HT1080 (cell line): ENCODE measurements at places on chromosomes 4 and X. TPM values are rescaled to one million over a fixed set of nuclear protein-coding genes. Genes with fewer than 3 reads are reported as not detected.

Gene PPP4R3C
- not detected in 2 replicates for total RNA-seq

DNA sequence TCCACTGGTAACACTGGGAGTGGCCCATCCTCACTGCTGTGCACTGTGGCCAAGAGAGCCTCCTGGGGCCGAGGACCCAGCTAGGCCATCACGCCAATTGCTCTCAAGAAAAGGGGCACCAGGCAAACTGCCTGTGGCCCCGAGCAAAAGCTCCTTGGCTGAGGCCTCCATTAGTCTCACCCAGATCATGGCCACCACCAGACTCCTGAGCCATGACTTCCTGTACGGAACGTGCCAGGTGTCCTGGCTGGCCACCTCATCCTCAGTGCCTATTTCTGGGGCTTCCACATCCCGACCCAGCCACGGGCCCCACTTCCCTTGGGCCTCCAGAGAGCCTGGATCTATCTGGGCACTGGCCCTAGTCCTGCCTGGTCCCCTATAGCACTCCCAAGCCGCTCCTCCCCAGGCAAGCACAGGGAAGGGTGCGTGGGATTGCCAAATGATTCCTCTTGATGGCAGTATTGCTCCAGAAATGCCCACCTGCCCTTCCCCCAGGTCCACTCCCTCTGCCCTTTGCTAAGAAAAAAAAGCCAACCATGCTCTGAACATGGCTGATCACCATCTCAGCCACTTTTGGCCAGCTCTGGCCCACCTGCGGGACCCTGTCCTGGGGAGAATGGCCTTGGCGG lies 212.6 kb upstream of the AGTR2 start:
- DNase-seq = no peak

- DNase-seq = no peak
These were observed 258.6 kb downstream of the FAT4 start for GRCh38 chr4:125573368-125573767.

Gene HSFX4
- not detected in 2 replicates for total RNA-seq

Gene TMEM35A
- total RNA-seq = 0.16 TPM in 1 of 2 replicates, not detected in the other

Gene NDP
- total RNA-seq = not detected in 2 replicates

Gene CT45A10
- total RNA-seq = 30.6 and 42.2 TPM in 2 replicates

Gene MMGT1
- total RNA-seq = 11.5 and 16.4 TPM in 2 replicates

Gene SHOX
- total RNA-seq = not detected in 2 replicates
